CD4-positive, CD25-positive, alpha-beta regulatory T cell (primary cell): ENCODE measurements at places on chromosomes 7 and 10. TPM values are rescaled to one million over a fixed set of nuclear protein-coding genes. Genes with fewer than 3 reads are reported as not detected.

PKD1L1 gene
- 0.17 TPM for total RNA-seq

DNA sequence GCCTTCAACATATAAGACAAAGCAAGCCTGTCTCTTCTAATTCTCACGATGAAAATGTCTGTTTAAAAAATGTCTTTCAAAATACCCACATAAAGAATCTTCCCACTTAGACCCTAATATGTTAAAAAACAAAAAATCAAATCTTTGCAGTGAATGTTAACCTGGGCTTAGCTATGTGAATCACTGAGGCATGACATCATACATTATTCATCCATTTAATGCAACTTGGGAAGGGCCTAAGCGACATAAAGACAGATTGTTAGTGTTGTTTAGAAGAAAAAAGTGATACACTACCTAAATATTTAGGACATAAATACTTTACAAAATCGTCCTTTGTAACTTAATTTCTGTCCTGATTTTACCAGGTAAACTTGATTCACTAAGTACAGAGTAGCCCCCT is 648.5 kb upstream of the NRP1 start:
- H3K27me3 ChIP-seq: no peaks in the 10 kb centered on the region
- H3K4me1 ChIP-seq: no peaks in the 10 kb centered on the region
- no peak for DNase-seq
- no peaks in the 10 kb centered on the region for H3K36me3 ChIP-seq
- no peak overlapping the region for H3K27ac ChIP-seq

GRCh38 chr10:43939939-43940820 is 291.5 kb upstream of the ZNF32 start:
- H3K36me3 ChIP-seq: no peaks in the 10 kb centered on the region
- H3K4me3 ChIP-seq: no peak overlapping the region
- no peak overlapping the region for H3K27ac ChIP-seq
- H3K27me3 ChIP-seq: peaks cover 1% of the 10 kb centered on the region

GRCh38 chr10:54666192-54666591 is 134.8 kb downstream of the PCDH15 start:
- H3K4me3 ChIP-seq: no peak overlapping the region
- no peaks in the 10 kb centered on the region for H3K36me3 ChIP-seq

DNA sequence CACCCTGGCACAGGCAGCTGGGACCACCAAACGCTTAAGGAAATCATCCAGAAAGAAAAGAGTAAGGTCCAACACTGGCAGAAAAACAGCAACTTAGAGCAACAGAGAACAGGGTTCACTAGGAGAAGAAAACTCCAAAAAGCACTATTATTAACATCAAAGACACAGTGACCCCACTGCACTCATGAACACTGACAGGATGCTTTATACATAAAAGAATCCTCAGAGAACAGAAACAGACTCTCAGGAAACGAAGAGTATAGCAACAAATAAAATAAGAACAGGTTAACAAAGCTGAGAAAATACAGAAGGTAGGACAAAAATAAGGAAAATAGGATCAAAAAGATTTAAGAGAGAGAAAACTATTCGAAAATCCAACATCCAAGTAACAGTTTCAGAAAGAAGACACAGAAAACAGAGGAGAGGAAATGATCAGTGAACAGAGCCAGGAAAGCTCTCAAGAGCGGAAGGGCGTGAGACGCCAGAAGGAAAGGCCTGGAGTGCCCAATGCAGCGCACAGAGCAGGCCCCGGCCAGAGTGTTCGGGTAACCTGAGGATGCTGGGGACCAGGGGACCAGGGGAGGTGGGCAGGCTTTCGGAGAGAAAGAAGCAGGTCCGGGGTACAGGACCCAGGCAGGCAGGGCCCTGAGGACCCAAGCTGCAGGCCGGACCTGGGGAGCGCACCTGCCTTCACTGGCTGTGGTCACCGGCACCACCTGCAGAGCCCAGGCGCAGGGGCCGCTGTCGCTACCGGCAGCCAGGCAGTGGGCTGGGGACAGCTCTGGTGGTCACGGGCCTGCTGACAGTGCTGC is 258.2 kb downstream of the MAD1L1 start:
- no peak overlapping the region for H3K27ac ChIP-seq
- H3K4me1 ChIP-seq: no peaks in the 10 kb centered on the region
- DNase-seq: no peak
- H3K27me3 ChIP-seq: no peaks in the 10 kb centered on the region
- no peak overlapping the region for H3K4me3 ChIP-seq
